ENCODE measurements at places on chromosomes 2 and 18.
A peak's percentile ranks its signal among the peaks of the same experiment; 100 is the strongest.

DNA sequence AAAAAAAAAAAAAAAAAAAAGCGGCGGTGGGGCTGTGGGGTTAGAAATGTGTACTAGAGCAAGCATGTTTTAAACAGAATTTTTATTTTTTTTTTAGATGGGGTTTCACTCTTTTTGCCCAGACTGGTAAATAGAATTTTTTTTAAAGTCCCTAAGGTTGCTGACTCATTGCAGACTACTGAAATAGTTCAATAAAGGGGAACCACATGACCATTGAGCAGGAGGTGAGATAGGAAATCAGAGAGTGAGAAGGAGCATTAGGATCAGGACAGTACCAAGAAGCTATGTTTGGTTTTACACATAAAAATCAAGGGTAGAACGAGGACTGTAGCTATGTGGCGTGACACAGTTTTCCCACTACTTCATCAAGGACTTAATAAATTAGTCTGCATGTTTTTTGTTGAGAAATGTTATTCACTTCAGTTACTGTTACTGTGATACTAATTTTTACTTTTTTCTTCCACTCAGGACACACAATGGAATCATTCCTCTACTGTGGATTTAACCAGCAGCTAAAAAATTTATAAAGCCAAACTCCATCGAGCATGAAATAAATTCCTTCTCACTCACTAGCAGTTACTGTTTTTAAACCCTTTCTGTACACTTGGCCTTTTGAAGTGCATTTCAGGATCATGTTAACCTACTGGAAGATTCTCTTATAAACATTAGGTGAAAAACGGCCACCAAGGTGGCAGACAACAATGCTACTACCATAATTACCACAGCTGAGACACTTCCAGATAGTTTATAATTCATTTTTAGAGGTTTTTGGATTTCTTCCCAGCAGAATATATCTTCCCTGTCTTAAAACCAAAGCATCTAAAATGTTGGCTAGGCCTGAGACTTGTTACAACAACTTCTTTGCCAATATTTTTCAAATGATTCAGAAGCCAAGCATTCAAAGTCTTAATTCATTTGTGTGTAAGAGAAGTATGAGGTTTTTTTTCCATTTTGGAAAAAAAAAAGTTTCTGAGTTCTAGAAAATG, 33.2 kb downstream of the LAMA1 start:
- DNase-seq = no peak

GRCh38 chr2:204669382-204669781, 124.1 kb downstream of the PARD3B start:
- DNase-seq = no peak

- DNase-seq = no peak
Observed at GRCh38 chr18:41244591-41245037, 710.4 kb upstream of the PIK3C3 start.

DNA sequence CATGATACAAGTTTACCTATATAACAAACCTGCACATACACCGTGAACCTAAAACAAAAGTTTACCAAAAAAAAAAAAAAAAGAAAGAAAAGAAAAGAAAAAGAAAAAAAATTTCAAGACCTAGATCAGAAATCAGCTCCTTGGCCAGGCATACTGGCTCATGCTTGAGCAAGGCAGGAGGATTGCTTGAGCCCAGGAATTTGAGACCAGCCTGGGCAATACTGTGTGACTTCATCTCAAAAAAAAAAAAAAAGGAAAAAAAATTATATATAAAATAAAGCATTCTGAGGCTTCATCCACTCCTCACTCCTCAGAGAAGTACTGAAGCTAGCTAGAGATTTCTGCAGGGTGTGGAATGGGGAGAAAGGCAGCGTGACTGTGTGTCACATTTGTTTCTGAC, 11.8 kb upstream of the PROC start:
- DNase-seq = no peak

DNA sequence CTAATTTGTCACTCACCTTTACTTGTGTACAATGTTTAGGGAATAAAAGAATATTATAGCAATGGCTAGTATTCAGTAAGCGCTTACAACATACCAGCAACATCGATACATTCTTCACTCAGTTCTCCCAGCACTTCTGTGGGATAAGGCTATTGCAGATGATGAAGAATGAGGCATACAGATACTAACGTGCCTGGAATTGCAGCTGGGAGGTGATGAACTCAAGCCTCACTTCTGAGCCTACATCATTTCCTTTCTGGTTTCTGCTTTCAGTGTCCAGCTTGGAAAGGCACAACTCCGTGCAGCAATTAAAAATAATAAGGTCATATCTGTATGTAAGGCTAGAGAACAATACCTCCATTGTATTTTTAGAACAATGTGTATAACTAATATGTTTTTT, 95.4 kb upstream of the AQP4 start:
- no peak for DNase-seq

DNA sequence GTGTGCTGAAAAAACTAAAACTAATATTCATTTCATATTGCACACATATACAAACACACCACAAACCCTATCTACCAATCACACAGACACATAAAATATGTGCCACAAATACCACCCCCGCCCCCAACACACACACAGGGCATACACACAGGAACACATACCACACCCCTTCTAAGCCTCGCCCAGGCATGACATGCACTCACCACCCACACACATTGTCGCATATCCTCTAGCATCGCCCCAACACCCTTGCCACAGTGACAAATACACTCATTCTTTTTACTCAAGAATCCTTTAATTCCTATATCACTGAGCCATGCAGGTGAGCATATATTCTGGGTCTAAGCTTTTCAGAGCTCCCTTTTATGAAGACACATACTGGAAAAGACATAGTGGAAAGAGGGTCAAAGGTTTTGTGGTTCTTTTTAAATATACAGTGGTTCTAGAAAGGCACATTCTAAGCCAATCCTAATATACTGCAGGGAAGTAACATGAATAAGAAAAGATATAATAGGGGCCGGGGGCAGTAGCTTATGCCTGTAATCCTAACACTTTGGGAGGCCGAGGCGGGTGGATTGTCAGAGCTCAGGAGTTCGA, 24.5 kb upstream of the LCLAT1 start:
- DNase-seq = peak; percentile 33

Measured in activated T-helper 1 cell treated with anti-CD3 and anti-CD28 coated beads, Interleukin-2, amount 50 U/mL, for 16 hours (primary cell).